ENCODE measurements at places on chromosomes 13 and 19.

- no peak for DNase-seq
Measured at GRCh38 chr19:3538965-3539755, at the start of gene TEKTIP1. TSS of gene TEKTIP1 (plus strand) at chr19:3539174. CDS start at chr19:3539178, 4 bp downstream.

- DNase-seq, result no peak
Measured at GRCh38 chr13:27968316-27969081, 616 bp downstream of the CDX2 start.

GRCh38 chr13:79483086-79483706 is 2.2 kb downstream of the NDFIP2 start:
- DNase-seq, result peak; percentile 95

- DNase-seq, result peak; percentile 75
Measured at GRCh38 chr13:27211771-27212364, 39.5 kb upstream of the RPL21 start.

DNA sequence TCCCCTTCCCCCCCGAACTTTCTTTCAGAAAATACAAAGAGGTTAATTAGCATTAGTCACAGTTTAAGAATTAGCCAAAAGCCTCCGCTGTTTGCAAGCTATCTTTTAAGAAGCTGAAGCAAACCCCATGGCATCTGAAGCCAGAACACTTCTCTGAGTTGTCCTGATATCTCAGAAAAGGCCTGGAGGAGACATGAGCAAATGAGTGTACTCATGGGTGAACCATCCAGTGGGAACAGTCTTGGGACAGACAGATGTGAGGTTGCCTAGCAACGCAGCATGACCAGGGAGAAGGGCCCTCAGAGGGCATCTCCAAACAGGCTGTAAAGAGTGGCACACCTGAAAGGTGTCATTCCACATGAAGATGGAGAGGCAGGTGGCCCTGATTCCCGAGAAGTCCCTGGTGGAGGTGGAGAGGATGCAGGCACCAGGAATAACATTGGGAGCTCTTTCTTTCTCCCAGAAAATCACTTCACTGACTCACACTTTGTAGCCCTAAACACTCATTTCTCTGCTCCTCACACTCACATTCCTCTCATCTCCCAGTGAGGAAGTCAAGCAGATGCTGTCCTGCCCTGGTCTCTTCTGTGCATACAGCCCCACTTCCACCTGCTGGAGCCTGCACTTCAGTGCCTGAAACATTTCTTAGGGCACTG is 87.0 kb upstream of the TSHZ3 start:
- no peak for DNase-seq

- DNase-seq, result no peak
Measured at GRCh38 chr19:48618278-48618915, 581 bp downstream of the RPL18 start.

DNA sequence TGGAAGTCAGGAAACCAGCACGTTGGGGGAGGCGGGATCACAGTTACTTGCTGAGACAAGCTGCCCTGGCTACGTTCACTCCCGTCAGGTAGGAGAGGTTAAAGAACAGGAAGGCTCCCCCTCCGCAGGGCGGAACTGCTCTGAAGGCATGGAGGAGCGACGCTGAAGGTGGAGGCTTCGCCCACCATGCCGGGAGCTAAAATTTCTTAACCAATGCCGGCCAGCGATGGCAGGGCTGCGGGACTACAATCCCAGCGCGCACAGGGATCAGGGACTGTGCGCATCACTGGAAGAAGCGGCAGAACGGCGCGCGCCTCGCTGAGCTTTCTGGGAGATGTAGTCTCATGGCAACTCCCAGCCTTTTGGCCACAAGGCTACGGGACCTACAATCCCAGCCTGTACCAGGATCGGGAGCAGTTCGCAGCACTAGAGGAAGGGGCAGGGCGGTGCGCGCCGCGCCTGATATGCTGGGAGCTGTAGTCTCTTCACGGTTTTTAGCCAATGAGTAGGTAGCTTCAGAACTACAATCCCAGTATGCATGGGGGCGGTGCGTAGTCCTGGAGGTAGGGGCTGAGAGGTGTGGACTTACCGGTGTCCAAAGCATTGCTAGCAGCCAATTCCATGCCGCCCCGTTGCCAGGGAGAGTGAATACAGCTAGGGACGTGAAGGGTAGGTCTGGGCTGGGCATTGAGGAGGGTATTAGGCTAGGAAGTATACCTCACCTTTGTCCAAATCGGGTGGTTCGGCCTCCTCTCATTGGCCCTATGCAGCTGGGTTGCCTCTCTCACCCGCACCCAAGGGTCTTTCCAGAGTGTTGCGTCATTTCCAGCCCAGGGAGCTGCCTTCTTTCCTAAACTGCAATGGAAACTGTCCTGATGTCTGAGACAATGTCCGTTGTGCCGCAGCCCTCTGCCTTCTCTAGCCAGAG is 12.8 kb upstream of the ZNF682 start:
- peak; percentile 98 for DNase-seq

DNA sequence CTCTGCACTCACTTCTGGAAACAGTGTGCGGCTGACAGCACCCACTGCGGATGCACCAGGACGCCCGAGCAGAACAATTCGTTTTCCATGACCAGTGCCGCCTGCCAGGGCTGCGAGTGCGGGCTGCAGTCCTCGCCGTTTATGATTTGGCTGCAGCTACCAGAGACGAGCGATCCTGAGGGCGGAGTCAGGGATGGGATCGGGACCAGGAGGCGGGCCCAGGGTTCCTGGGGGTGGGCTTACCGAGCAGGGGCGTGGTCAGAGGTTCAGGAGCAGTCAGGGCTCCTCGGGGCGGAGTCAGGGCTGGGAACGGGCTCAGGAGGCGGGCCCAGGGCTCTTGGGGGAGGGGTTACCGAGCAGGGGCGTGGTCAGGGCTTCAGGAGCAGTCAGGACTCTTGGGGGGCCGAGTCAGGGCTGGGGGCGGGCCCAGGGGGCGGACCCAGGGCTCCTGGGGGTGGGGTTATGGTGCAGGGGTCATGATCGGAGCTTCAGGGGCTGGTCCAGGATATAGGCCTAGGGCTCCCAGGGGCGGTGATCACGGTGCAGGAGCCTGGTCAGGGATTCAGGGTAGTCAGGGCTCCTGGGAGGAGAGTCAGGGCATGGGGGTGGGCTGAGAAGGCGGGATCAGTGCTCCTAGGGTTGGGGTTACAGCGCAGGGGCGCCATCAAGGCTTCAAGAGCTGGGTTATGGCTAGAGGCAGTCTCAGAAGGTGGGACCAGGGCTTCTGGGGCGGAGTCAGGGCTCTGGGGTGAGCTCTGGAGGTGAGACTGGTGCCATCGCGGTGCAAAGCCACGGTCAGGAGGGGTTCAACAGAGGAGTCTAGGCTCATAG is 1.7 kb downstream of the KLK4 start:
- DNase-seq, result peak; percentile 53

- peak; percentile 30 for DNase-seq
Measured at GRCh38 chr19:33292595-33293254, 9.6 kb downstream of the CEBPA start.

- no peak for DNase-seq
Measured at GRCh38 chr13:76762721-76763120, 123.5 kb downstream of the KCTD12 start.
